ENCODE measurements at places on chromosomes 16 and 17. TPM values are rescaled to one million over a fixed set of nuclear protein-coding genes. Genes with fewer than 3 reads are reported as not detected.

The CDK3 gene
- 6.9 TPM for total RNA-seq

The CACNA1G gene
- total RNA-seq = not detected

The SLC25A19 gene
- total RNA-seq = 74.4 TPM

The SCNN1G gene
- not detected for total RNA-seq

The MRPL38 gene
- 105 TPM for total RNA-seq

The PLXDC1 gene
- 10.6 TPM for total RNA-seq

The TEKT1 gene
- not detected for total RNA-seq

The STH gene
- not detected for total RNA-seq

The RND2 gene
- not detected for total RNA-seq

The C17orf113 gene
- 0.16 TPM for total RNA-seq

The SMIM5 gene
- 0.32 TPM for total RNA-seq

The KRT33A gene
- not detected for total RNA-seq

The TEX2 gene
- total RNA-seq = 14.7 TPM

The ENPP7 gene
- total RNA-seq = 0.23 TPM

The CA10 gene
- not detected for total RNA-seq

The CDRT15L2 gene
- total RNA-seq = not detected

The GRAP gene
- 13.7 TPM for total RNA-seq

The MRPL28 gene
- 97.7 TPM for total RNA-seq

The HSDL1 gene
- 11.8 TPM for total RNA-seq

The MSL1 gene
- total RNA-seq = 140 TPM

The MT1M gene
- not detected for total RNA-seq

The MYH10 gene
- 23.7 TPM for total RNA-seq

The ESRP2 gene
- 0.48 TPM for total RNA-seq

The ST6GALNAC1 gene
- total RNA-seq = 3.0 TPM

The HS3ST4 gene
- not detected for total RNA-seq

The PDIA2 gene
- not detected for total RNA-seq

The SRCIN1 gene
- 1.2 TPM for total RNA-seq

The CCDC200 gene
- total RNA-seq = not detected

The SGCA gene
- total RNA-seq = 0.41 TPM

The SBK1 gene
- 2.0 TPM for total RNA-seq

The COX11 gene
- total RNA-seq = 40.5 TPM

The RCVRN gene
- total RNA-seq = not detected
